A549 treated with AZD2906 at 1 μM for 4 hours (cell line): ENCODE measurements at places on chromosomes 3 and 15. TPM values are rescaled to one million over a fixed set of nuclear protein-coding genes. Genes with fewer than 3 reads are reported as not detected.

Gene ISLR
- total RNA-seq: 0.21 to 0.39 TPM (median 0.29 TPM) in 5 replicates

Gene CSPG5
- 0.80 to 1.1 TPM (median 0.95 TPM) in 5 replicates for total RNA-seq

Gene TMEM40
- total RNA-seq: 0.26 to 0.47 TPM (median 0.30 TPM) in 5 replicates

Gene MKRN2OS
- not detected in 5 replicates for total RNA-seq
